ENCODE measurements at places on chromosomes 11 and 22.

GRCh38 chr11:100631316-100631715, 55.8 kb upstream of the ARHGAP42 start:
- DNase-seq: no peak

- no peak for DNase-seq
These were observed 56.8 kb upstream of the B3GAT1 start for GRCh38 chr11:134468796-134469195.

- no peak for DNase-seq
These were observed 58.3 kb downstream of the MRTFA start for GRCh38 chr22:40578171-40578570.

GRCh38 chr22:30287648-30288418, 1.5 kb downstream of the CASTOR1 start:
- peak; percentile 92 for DNase-seq

DNA sequence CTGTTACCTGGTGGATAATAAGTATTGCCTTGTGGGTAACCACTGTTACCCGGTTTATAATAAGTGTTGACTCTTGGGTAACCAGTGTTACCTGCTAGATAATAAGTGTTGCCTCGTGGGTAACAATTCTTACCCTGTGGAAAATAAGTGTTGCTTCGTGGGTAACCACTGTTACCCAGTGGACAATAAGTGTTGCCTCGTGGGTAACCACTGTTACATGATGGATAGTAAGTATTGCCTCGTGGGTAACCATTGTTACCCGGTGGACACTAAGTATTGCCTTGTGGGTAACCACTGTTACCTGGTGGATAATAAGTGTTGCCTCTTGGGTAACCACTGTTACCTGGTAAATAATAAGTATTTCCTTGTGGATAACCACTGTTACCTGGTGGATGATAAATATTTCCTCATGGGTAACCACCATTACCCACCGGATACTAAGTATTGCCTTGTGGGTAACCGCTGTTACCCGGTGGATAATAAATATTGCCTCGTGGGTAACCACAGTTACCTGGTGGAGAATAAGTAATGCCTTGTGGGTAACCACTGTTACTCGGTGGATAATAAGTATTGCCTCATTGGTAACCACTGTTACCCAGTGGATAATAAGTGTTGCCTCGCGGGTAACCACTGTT, 8.7 kb upstream of the NXPE4 start:
- DNase-seq: no peak

- no peak for DNase-seq
These were observed 51.8 kb downstream of the ARFGAP3 start for GRCh38 chr22:42805016-42805997.

GRCh38 chr22:38305471-38306448, 11.5 kb downstream of the CSNK1E start:
- peak; percentile 82 for DNase-seq

DNA sequence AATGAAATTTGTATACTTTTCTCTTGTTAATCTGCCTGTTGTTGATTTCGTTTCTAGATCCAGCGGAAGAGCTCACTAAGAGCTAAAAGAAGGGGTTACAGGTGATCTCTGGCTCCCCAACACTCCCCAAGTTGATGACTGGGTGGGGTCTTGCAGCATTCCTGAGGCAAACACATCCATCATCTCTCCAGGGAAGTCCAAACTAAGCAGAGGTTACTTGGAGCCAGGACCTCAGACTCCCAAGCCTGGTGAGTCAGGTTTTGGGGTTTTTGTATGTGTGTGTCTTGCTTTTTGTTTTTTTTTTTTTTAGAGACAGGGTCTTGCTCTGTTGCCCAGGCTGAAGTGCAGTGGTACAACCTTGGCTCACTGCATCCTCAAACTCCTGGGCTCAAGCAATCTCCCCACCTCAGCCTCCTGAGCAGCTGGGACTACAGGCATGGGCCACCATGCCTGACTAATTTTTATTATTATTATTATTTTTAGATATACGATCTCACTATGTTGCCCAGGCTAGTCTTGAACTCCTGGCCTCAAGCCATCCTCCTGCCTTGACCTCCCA, 11.5 kb upstream of the RPS3 start:
- DNase-seq: no peak

- no peak for DNase-seq
These were observed 121.6 kb downstream of the PAX6 start for GRCh38 chr11:31689559-31689958.

DNA sequence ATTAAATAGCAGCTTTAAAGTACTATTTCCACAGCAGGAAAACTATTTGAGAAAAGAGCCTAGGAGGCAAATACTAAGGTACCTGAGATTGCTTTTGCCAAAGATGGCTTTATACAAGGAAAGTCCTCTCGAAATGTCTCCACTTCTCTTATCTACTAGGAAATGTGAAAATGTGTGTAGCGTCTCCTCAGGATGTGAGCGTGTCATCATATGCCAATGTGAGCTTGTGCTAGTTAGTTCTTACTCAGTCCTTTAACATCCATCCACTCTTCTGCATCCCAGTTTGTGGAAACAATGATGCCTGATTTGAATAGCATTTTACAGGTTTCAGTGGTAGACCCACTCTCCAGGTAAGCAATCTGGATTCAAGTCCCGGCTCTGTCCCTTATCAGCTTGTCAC, 421.0 kb downstream of the DYNC2H1 start:
- DNase-seq: no peak

GRCh38 chr11:88521799-88522201, 184.3 kb upstream of the CTSC start:
- DNase-seq: no peak

DNA sequence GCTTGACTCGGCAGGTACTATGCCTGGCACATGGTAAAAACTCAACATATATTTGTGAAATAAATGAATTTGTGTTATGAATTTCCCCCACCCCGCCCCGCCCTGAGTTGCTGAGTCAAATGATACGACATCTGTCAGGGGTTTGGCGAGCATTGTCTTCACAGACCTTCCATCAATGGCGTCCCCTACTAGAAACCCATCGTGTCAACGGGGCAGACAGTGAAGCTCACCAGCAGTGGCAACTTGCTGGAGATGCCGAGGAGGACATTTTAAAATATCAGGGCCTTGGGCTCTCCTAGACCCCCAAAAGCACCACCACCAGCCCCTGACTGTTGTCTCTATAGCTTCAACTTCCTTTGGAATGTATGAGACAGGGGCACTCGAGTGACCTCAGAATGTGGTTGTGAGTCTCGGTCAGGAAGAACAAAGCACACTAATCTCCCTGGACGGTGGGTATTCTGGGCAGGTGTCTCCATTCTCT, 761 bp upstream of the NXF1 start:
- no peak for DNase-seq

DNA sequence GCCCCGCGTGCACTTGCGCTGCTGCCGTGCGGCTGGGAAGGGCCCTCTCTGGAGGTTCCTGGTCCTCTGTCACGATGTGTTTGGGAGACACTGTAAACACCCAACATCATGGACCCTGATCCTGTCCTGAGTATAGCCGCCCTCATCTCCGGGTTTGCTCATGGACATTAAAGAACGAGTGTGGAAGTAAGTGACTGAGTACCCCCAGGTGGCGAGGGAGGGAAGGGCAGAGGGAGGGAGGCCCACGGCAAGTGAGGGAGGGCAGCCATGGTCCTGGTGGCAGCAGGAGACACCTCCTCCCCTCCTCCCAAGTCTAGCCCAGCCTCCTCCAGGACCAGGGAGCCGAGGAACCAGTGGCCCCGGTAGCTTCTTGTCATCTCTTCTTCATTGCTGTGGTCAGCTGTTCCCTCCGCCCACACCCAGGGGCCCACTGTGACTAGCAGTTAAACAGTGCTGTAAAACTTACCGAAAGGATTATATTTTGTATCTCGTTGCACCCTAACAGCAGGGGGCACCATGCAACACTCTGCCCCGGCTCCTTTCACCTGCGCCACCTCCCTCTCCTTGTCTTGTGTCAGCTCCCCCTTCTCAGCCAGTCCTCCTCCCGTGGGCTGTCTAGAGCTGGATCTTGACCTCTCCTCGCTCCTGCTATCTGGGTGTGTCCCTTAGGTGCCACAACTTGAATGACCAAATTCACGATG, 566.5 kb upstream of the B3GAT1 start:
- DNase-seq: no peak

GRCh38 chr11:27296497-27296896, 66.5 kb downstream of the CCDC34 start:
- peak; percentile 53 for DNase-seq

DNA sequence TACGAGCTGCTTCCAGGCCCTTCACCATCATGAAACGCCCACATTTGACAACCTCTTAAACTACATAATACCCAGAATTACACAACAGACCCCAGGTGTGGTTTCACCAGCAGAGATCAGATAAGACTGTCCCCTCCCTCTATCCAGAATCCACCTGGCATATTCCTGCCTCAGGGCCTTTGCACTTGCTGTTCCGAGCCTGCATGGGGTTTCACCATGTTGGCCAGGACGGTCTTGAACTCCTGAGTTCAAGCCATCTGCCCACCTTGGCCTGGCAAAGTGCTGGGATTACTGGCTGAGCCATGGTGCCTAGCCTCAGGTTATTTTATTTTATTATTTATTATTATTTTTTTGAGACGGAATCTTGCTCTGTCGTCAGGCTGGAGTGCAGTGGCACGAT, 73.4 kb downstream of the FBXO7 start:
- DNase-seq: no peak

DNA sequence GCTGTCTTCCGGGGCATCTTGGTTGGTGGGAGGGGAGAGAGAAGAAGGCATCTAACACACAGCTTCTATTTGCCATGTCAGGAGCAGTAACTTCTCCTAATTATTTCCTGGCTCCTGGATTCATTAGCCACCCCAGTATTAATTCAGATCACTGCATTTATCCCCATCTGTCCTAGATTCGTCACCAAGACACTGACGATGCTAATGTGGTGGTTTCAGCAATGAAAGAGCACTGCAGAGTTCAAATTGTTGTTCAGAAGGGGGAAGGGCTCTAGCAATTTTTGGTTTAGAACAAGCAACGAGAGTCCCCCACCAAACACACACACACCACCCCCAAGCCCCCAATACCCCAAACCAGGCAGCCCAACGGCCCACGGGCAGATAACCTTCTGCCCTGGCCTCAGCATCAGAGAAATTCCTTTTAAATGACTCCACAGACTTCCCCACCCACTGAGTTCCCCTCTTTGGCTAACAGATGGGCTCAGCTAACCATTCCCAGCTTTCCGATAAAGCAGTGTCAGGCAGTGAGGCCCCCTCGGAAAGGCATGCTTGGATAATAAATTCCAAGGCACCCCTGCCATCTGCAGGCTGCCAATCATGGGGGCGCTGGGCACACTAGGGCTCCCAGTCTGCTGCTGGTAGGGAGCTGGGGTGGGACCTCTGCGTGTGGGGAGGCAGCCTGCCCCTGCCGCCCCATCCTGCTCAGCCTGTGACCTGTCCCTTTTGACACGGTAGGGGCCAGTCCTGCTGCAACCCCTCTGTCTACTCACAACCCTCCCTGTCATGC, 453.5 kb downstream of the MIAT start:
- DNase-seq: peak; percentile 82

Measured in ACHN (cell line).